Smooth muscle cell of the brain vasculature (primary cell): ENCODE measurements at places on chromosomes 2 and 18.

DNA sequence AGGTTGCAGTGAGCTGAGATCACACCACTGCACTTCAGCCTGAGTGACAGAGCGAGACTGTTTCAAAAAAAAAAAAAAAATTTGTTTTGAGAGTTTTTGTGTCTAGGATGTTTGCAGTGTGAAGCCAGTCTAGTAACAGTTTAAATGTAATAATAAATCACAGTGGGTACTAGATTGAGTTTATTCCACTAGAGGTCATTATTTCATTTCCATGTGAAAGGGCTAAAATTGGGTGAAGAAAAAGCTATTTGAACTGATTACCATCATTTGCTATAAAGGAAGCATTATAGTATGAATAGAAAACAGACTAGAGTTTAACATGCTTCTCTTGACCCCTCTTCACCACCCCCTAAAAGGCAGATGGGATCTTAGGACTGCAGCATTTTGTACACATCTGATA lies 20.3 kb downstream of the SNRPD1 start:
- DNase-seq, result no peak

DNA sequence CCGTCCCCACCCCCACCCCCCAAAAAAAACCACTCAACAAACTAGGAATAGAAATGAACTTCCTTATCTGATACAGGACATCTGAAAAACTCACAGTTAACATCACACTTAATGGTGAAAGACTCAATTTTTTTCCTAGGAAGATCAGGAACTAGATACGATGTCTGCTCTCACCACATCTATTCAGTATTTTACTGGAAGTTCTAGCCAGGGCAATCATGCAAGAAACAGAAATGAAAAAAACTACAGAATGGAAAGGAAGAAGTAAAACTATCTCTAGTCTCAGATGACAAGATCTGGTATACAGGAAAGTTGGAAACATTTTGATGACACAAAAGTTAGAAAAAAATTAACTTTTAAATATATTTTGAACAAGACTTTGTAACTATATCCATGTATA lies 114.4 kb upstream of the FZD5 start:
- no peak for DNase-seq

GRCh38 chr2:8457699-8458502 lies 224.0 kb upstream of the ID2 start:
- no peak for DNase-seq

GRCh38 chr2:47535996-47536395 lies 133.0 kb downstream of the MSH2 start:
- no peak for DNase-seq

DNA sequence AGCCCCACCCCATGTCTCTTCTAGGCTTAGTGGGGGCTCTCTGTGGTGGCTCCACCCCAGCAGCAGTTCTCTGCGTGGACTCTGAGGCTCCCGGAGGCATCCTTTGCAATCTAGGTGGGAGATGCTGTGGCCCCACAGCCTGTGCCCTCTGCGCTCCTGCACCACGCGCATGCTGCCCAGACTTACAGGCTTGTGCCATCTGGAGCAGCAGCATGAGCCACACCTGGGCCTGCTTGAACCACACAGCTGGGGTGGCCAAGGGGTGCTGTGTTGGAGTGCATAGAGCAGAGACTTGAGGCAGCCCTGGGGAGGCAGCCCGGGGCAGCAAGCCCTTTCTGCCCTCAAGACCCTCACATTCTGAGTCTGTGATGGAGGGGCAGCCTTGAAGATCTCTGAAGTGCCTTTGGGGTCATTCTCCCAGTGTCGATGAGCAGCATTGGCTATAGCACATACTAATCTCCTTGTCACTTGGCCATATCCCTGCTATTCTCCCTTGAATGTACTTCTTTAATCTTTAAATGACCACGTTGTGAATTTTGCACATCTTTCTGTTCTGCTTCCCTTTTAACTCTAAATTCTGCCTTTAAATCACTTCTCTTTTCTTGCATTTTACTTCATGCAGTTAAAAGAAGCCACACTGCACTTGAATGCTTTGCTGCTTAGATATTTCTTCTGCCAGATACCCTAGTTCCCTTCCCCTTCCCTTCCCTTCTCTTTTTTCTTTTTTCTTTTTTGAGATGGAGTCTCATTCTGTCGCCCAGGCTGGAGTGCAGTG lies 62.4 kb downstream of the NCAPH start:
- DNase-seq, result no peak

DNA sequence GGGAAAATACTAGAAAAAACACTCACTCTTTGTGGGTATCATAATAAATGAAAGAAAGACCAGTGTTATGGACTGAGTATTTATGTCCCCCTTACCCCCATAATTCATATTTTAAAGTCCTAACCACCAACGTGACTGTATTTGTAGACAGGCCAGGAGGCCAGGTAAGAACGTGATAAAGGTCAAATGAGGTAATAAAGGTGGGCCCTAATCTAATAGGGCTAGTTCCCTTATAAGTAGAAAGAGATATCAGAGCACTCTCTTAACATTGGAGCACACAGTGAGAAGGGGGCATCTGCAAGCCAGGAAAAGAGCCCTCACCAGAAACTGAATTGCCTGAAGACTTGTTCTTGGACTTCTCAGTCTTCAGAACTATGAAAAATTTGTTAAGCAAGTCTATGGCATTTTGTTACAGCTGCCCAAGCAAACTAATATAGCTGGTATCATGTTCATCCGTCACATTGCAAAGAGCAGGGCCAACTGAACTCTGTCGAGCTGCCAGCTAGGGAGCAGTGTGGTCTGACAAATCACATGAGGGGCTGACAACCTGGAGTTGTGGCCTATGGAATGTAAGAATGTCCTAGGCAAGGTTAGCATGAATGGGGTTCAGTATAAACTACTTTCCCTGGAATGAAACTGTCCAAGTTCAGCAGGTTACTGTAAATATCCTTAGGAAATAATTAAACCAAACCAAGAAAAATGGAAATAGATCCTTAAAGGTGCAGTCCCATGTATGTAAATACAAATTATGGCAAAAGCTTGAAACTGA lies 280.9 kb downstream of the ZNF385B start:
- no peak for DNase-seq

GRCh38 chr2:174824068-174824467 lies 59.8 kb upstream of the CHRNA1 start:
- DNase-seq, result no peak

DNA sequence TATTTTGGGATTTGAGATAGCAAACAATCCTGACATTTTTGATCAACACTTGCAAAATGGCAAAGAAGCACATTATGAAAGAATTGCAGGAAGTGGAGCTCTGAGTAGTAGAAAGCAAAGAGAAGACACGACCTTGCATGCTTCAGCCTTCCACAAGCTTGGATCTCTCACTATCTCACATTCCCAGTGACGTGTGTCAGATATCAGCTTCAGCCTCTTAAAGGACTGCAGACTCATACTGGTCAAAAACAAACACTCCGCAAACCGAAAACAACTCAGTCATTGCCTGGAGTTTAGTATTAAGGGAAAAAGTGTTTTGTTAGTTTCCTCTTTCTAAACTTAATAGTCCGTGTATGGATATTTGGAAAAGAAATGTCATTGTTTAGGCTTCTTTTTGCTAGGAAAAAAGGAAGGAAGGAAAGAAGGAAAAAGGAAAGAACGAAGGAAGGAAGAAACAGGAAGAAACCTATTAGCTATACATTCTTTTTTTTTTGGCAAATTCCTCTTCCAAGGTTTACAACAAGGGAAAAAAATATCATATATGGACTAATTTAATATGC lies 32.6 kb upstream of the SLC40A1 start:
- DNase-seq, result peak; percentile 41

GRCh38 chr2:168217920-168218319 lies 29.5 kb downstream of the STK39 start:
- DNase-seq, result no peak

DNA sequence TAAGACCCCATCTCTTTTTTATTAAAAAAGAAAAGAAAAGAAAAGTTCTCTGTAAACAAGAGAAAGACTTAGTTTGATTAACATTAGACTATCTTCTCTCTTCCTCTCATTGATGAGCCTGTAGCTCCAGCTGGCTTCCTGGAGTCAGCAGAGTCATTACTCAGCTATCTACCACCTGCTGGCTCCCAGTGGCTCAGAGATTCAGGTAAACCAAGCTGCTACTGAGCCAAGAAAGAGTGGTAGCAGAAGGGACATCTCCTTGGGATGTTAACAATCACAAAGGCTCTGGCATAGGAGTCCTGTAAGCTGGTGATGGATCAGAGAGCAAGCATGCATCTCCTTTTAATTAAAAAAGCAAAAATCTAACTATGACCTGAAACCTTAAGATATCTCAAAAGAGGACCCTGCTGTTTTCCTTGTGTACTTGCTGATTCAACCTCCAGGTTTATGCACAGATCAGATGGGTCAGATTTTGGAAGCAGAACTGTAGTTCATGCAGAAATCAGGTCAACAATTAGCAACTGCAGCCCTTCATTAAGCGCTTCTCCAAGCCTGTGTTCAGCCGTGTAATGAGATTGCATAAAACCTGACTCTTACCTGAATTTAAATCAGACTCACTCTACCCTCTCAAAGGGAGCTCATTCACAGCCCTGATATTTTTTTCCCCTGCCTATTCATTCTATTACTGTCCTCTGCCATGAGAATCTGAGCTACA lies 225.8 kb downstream of the RNF152 start:
- no peak for DNase-seq
